Placental pericyte (primary cell): ENCODE measurements at places on chromosomes 3 and 15. TPM values are rescaled to one million over a fixed set of nuclear protein-coding genes. Genes with fewer than 3 reads are reported as not detected.

The DRD3 gene
- total RNA-seq: not detected in 2 replicates

The ETFA gene
- 71.9 and 74.0 TPM in 2 replicates for total RNA-seq

The KIF15 gene
- total RNA-seq: 0.66 and 14.7 TPM in 2 replicates

The PRSS50 gene
- total RNA-seq: not detected in 2 replicates

The ANKRD63 gene
- total RNA-seq: not detected in 2 replicates

The SNTN gene
- not detected in 2 replicates for total RNA-seq

The TUSC7 gene
- not detected in 2 replicates for total RNA-seq

The XYLB gene
- total RNA-seq: 4.3 and 5.5 TPM in 2 replicates

The GNAT1 gene
- total RNA-seq: not detected in 2 replicates

The BUB1B gene
- 3.3 and 45.2 TPM in 2 replicates for total RNA-seq
